Activated CD4-positive, alpha-beta T cell treated with anti-CD3 and anti-CD28 coated beads, Interleukin-2, amount 50 U/mL, for 16 hours (primary cell): ENCODE measurements at places on chromosomes 3 and 15.

GRCh38 chr3:151813799-151814198 lies at the start of gene AADAC:
Gene AADAC, plus strand, starts transcription at chr3:151814116. Its CDS starts 47 bp downstream, at chr3:151814163.
- DNase-seq: no peak

DNA sequence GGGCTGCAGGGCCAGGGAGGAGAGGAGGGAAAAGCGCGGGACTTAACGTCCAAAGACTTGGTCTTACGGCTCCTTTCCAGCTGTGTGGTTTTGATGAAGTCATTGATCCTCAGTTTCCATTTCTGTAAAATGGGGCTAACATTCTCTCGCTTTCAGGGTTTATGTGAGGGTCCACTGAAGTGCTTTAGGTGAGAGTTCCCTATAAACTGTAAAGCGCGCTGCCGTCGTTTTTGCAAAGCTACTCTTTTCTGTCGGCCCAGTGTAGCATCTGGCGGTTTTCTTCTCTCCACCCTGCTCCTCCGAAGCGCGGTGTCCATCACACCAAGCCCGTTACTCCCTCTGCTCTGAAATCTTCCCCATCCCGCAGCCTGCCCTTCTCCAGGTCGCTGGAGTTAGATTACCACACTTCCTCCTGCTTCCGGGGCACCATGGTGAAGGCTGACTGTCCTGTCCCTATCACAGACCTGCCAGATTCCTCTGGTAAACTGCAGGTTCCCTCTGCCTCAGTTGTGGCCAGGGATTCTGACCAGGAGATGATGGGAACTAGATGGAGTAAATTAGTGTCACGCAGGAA lies 702 bp upstream of the DNAJC17 start:
- DNase-seq: no peak

GRCh38 chr3:12303993-12304392 lies 15.1 kb downstream of the PPARG start:
- no peak for DNase-seq

- no peak for DNase-seq
These were observed 86.6 kb upstream of the SNRK start for GRCh38 chr3:43199645-43200306.

GRCh38 chr15:42549741-42550392 lies 1.2 kb downstream of the HAUS2 start:
- DNase-seq: no peak

DNA sequence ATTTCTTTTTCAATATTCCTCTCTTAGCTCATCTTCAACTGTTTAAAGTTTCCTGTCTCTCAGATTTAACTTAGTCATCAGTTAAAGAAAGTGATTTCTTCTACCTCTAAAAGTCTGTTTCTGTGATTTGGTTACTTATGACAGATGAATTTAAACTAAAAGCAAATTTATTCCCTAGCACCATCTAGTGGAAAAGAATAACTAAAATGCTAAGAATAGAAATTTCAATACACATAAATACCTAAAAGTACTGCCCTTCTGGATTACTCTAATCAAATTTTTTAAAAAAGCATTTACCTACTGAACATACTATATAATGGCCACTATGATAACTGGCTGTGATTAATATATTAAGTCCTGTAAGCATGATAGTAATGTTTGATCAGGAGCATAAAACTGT lies 14.0 kb upstream of the ZCWPW2 start:
- no peak for DNase-seq

- no peak for DNase-seq
These were observed 133.3 kb downstream of the GRM7 start for GRCh38 chr3:6994081-6994668.

DNA sequence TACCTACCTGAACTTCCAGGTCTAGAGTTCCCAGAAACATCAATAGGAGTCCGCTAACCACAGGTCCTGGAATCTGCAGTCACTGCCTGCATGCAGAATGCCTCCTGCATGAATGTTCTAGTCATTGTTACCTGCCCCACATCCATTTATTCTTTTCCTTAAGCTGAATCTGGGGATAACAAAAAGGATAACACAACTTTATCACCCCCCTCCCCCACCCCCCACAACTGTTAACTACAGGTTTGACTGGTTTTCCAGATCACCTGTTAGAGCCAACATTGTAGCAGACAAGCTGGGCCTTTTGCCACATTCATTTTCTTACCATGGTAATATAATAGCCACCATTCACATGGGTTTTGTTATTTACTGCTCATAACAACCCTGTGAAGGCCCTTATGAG lies 4.6 kb upstream of the CTSH start:
- DNase-seq: no peak

DNA sequence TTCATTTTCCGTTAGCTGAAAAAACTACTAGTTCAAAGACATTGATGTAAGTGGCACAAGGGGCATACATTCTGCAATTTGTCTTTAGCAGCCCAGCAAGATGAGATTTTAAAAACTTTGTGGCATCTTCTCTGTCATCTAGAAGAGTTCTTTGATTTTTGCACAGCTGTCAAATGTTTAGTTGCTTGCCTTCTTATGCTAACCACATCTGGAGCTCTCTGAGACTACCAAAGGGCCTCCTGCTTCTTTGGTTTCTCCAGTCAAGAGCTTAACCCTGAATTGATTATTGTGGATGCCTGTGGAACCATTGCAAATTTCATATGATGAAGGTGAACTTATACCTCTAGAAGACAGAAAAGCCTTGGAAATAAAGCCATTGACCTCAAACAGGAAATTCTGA lies 468.7 kb upstream of the RGMA start:
- DNase-seq: no peak

DNA sequence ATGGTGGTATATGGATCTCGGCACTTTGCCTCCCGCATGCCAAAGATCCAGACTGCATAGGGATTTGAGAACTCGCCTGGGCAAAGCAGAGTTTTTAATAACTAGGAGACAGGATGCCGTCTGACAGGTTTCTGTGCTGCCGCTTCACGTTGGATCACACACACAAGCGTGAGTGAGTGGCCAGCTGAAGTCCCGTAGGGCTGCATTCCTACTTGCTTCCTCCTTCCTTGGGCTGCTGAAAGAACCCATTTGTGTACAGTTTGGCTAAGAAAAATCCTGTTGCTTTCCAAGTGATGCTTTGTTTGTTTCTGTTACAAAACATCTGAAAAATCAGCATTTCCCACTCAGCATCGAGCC lies 604.3 kb upstream of the CFAP20DC start:
- DNase-seq: no peak

DNA sequence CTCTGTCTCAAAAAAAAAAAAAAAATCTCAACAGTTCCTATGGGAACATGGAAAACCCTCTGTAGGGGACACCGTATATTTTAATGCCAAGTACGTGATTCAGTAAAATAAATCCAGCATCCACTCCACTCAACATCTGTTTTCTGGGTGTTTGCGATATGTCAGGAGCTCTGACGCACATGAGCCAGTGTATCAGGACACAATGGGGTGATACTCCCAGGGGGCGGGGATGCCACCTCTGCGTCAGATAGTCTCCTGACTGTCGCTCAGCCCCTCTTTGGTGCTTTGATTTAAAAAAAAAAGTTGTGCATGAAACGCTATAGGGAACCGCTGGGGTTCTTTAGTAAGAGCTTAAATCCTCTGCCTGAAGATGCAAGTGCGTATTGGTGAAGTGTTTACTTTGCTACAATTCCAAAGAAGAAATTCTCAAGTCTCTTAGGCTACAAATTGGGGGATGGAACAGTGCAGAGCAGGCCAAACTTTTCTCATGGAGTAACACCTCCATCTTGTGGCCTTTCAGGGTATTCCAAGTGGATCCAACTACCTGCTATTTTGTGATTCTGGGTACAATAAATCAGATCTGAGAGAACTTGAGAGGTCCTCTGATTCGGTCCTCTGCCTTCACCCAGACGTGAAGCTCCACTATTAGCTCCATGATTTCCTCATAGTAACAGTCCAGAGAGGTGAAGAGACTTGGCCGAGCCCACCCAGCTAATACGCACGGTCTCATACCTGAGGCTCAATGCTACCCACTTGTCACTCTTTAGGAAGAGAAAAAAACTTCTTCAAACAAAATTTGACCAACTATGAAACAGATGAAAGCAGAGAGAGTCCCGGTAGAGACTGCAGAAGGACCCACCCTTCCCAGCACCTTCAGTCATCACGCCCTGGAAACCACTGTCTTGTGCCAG lies 9.3 kb upstream of the NR2E3 start:
- DNase-seq: peak; percentile 53

GRCh38 chr15:44215594-44215993 lies 20.5 kb upstream of the FRMD5 start:
- DNase-seq: no peak

- no peak for DNase-seq
These were observed 5.4 kb downstream of the H1-8 start for GRCh38 chr3:129548104-129548965.

- DNase-seq: no peak
These were observed 2.3 kb downstream of the TPM1 start for GRCh38 chr15:63044645-63045464.

DNA sequence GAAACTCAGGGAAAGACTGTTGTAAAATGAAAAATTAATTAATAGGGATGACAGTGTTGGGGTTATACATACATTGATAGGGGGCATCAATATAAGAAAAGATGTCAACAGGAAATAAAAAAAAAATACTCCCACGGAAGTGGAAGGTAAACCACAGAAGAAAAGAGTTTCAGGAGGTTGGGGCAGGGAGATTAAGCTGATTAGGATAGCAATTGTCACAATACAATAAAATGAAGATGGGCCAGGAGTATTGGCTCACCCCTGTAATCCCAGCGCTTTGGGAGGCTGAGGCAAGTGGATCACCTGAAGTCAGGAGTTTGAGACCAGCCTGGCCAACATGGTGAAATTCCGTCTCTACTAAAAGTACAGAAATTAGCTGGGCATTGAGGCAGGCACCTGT lies 536.1 kb downstream of the AGBL1 start:
- peak; percentile 5 for DNase-seq

- DNase-seq: peak; percentile 55
These were observed at the start of gene IL17RD for GRCh38 chr3:57164657-57165573. Gene IL17RD, minus strand, starts transcription at chr3:57165353. Its CDS starts 67 bp downstream, at chr3:57165286.

- DNase-seq: peak; percentile 81
These were observed 167.4 kb upstream of the LPP start for GRCh38 chr3:187986514-187986934.

DNA sequence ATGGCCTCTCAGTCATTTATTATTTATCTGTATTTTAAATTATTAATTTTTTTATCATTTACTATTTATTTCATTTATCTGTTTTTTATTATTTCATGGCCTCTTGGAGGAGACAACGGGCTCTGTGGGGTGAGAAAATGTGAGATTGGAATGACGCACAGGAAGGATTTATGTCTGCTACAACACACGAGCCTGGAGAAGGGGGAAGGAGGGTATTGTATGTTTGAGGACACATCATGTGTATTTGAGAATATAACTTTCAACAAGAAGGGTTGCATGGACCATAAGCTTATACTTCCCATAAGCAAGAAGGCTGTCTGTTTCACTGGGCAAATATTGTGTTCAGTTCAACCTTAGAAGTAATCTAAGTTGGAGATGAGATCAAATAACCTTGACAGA lies 31.7 kb downstream of the LSM3 start:
- DNase-seq: no peak

GRCh38 chr3:53223025-53223424 lies 32.8 kb downstream of the TKT start:
- no peak for DNase-seq

GRCh38 chr15:48557335-48557734 lies 88.2 kb downstream of the FBN1 start:
- DNase-seq: no peak

DNA sequence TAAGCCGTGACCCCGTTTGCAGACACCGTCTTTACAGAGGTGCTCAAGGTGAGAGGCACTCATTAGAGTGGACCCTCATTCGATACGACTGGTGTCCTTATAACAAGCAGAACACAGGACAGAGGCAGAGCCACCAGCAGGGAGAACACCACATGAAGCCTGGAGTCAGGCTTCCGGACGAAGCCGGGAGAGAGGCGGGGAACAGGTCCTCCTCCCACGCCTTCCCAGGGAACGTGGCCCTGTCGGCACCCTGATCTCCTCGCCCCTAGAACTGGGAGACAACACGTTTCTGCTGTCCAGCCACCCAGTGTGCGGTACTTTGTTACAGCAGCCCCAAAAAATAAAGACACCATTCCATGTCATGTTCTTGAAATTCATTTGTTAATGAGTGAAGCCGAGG lies 33.6 kb downstream of the ZDHHC19 start:
- DNase-seq: no peak

DNA sequence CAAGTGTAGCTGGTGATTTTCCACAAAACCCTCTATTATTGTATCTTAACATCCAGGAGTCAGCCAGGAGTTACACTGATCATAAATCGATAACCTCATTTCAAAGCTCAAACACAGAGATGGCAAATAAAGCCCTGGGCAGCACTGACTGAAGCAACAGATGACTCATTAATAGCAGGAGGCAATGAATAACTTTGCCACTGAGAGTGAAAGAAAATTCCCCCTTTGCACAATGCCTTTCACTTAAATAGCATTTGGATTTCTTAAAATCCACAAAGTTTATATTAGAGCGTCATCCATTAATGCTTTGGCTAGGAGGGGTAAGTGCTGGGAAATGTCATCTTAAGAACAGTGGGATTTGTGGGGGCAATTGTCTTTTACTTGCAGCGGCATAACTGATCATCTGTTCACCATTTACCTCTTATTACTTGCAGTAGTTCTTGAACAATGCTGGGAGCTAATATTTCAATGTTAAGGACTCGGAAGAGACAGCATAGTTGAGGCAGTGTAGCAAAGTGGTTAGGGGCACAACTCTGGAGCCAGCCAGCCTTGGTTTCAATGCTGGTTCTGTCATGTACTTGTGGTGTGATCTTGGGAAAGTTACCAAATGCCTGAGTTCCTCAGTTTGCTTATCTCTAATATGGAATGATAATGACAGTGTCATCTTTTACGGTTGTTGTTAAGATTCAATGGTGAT lies 630.4 kb upstream of the TBL1XR1 start:
- DNase-seq: no peak

- DNase-seq: no peak
These were observed 34.7 kb downstream of the ZNF710 start for GRCh38 chr15:90035840-90036230.

- no peak for DNase-seq
These were observed 393.3 kb downstream of the TIGIT start for GRCh38 chr3:114687151-114687550.

DNA sequence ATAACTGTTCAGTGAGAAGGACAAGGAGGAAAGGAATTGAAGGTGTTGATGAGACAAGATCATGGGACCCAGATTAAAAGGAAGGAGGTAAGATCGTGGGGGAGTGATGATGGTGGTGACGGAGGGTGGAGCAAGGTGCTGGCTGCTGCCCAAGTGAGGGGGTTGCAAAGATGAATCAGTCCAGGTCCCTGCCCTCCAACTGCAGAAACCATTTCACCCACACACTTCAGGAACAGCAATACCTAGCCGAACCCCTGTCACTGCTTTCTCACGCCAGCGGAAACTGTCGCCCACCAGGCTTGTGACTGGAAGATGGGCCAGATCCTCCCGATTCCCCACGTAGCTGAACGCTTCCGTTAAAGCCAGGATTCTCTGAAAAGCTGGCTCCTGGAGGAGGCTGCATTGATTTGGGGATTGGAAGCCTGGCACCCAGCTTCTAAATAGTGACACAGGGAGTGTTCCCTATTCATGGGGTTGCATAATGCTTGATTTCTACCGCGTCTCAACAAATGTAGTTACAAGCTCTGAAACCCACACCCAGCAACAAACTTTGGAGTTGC lies 3.2 kb upstream of the LSG1 start:
- DNase-seq: peak; percentile 65

GRCh38 chr3:67296039-67296892 lies 298.2 kb downstream of the KBTBD8 start:
- DNase-seq: no peak

GRCh38 chr3:126552688-126553283 lies 5.9 kb downstream of the C3orf22 start:
- DNase-seq: no peak

- no peak for DNase-seq
These were observed 43.1 kb upstream of the TIPARP start for GRCh38 chr3:156631323-156631722.
